ENCODE measurements at places on chromosomes 11 and 22.

DNA sequence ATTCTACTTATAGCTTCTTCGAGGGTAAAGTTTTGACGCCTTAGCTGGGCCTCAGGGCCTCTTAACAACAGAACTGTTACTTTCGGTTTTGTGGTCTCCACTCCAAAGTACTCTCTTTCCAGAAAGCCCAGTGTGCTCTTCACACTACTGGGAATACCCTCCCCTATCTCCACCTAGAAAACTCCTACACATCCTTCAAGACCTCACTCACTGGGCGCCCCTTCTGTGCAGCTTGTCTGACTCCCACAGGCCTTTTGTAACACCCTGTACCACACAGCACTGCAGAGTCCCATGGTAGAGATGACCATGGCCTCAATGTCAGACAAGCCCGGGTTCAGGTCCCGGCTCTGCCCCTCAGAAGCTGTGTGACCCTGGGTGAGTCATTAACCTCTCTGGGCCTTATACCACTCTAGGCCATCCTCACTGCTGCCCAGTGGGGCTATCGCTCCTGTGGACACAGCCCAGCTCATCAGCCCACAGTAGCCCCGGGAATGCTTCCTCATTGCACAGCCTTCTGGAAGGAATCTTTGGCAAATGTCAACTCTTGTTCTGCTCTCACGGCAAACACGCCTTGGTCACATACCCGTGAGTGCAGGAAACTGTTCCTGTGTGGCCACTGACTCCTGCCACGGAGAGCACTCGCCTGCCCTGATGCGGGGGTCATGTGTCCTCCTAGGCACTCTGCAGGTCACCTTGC, 51.4 kb downstream of the SHISAL1 start:
- no peak for DNase-seq

- DNase-seq, result no peak
These were observed 47.3 kb downstream of the PRDM11 start for GRCh38 chr11:45193695-45194094.

DNA sequence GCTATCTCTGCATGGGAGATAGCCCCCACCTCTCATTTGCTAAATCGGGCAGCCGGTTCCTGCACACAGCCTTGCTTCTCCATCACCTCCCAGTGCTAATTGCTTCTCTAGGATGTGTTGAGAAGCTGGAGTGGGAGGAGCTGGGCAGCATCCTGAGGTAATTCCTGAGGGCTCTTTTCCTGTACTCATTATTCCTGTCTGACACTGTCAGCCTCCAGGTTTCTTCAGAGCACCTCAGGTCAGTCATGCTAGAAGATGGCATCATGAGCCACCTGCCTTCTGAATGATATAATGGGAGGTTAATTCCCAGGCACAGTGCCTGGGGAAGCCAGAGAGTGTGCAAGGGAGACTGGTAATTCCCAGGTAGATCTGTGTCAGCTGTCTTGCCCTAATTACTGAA, 133.0 kb downstream of the RAB38 start:
- no peak for DNase-seq

DNA sequence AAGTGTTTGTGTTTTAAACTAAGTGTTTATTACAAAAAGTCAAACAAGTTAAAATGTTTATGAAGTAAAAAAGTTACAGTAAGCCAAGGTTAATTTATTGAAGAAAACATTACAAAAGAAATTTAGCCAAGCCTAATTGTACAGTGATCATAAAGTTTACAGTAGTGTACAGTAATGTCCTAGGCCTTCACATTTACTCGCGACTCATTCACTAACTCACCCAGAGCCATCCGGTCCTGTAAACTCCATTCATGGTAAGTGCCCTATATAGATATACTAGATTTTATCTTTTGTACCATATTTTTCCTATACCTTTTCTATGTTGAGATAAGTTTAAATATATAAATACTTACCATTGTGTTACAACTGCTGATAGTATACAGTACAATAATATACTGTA, 481.8 kb upstream of the TENM4 start:
- DNase-seq, result no peak

- DNase-seq, result no peak
These were observed 126.3 kb upstream of the ANO1 start for GRCh38 chr11:69951821-69952220.

GRCh38 chr11:92770419-92770818, 199.0 kb upstream of the MTNR1B start:
- no peak for DNase-seq

DNA sequence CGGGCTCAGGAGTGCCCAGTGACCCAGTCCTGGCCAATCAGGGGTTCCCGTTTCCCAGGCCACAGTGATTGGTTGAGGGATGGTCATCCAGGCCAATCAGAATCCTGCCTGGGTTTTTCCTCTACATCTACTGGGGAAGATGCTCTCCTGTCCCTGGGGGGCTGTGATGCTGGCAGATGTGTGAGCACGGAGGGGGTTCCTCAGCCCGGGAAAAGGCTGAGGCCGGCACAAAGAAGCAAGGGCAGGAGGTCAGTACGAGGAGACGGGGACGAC, 171.2 kb downstream of the CTTN start:
- DNase-seq, result no peak

DNA sequence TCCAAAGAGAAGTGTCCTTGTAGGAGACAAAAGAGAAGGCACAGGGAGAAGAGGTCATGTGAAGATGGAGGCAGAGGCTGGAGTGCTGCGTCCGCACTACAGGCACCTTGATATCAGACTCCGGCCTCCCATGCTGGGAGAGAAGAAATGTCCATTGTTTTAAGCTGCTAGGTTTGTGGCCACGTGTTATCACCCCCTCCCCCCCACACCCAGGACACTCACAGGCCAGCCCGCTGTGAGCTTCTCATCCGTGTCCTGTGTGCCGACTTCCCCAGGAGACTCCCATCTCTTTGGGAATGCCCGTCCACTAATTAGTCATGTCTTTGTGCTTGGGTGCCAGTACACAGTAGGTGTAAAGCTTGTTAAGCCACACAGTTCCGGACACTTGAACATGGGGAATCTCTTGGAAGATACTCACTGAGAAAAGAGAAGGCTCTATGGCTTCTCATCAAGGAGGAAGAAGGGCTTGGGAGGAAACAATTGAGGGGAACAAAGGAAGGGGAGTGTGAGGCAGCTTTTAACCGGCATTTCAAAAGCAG, 1234.7 kb downstream of the TBC1D22A start:
- no peak for DNase-seq

DNA sequence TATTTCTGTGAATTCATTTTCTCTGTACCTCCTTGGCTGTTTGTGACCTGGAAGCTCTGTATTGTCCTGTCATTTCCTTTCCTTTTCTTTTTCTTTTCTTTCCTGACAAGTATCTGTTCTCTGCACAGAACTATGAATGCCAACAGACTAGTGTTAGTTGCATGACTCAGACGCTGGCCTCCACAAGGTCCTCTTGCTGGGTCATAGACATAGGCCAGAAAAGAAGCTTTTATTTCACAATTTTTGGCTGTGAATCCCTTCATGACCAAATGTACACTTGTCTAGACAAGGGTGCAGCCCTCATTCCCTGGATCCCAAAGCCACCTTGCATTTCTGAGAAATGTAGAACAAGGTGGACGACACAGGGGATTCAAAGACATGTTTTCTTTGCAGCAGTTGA, 104.1 kb upstream of the MTNR1B start:
- DNase-seq, result peak; percentile 34

GRCh38 chr22:27152883-27153282, 495.5 kb downstream of the MIAT start:
- DNase-seq, result no peak

DNA sequence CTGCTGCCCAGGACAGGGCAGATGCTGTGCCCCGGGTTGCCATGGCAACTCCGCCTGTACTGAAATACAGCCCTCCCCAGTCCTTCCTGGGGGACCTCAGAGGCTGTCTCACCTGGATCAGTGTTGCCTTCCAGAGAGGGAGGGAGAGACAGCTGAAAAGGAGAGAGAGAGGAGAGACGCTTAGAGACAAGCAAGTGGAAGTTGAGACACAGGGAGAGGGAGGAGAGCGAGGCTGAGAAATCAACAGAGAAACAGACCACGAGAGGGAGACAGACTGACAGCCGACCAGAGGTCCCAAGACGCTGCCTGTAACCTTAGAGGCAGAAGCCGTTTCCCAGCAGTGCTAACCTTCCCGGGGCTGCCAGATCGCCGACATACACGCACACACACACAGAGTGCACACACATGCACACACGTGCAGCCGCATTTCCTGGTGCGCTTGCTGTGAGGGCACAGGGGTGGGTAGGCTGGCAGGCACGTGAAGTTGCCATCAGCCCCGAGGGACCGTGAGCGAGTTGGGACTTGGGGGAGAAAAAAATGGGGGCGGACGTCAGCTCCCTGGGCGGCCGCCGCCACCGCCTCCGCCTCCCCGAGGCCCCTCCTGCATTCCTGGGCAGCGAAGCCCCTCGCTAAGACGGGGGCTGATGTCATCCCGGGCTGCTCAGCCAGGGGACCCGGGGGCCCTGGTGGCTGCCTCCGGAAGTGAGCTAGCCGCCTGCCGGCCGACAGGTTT, 88.6 kb upstream of the CRYBB3 start:
- DNase-seq, result peak; percentile 89

All from HT1080 (cell line).